ENCODE measurements at places on chromosomes 7 and 10.

- DNase-seq = peak; percentile 54
Measured at GRCh38 chr7:142811154-142811737, 40.5 kb downstream of the PRSS2 start.

GRCh38 chr10:100970914-100971811, 1.9 kb downstream of the SEMA4G start:
- no peak for DNase-seq

DNA sequence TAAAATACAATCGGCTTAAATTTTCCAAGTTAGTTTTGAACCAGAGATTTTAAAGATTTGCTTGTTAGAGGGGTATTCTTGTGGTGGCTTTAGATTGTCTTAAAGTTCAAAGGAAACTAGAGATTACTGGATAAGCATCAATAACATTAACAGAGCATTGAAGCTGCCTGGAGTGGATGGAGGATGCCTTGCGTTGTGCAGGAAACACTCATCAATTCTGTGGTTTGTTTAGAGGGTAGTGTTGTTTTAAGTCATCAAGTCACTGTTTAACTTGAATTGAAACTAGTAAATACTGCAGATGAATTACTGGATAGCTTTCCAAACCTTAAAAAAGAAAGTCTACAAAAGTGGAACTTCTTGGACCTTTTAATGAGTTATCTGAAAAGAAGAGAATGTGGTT, 218.6 kb downstream of the CELF2 start:
- peak; percentile 4 for DNase-seq

DNA sequence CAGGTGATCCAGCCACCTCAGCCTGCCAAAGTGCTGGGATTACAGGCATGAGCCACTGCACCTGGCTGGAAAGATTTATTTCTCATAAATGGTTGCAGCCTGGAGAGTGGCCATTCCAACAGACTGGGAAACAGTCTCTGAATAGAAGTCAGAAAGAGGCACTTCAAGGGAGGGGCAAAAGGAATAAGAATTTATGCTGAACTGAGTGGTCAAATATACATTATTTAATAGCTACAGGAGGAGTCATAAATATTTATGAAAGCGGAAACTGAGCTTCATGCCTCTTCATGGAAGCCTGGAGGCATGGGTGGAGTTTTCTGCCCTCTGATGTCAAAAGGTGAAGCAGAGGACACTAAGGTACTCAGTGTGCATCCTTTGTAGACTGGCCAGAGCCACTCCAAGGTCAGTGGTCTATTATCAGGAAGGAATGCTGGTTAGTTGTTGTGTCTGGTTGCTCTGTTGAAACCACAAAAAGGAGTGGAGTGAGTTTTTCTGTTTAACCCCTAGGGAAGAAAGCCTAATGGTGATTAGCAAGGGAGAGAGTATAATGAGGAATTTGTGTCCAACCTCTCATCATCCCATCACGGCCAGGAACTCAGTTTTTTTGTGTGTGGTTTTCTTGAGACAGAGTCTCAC, 9.3 kb upstream of the NRBF2 start:
- DNase-seq = no peak

DNA sequence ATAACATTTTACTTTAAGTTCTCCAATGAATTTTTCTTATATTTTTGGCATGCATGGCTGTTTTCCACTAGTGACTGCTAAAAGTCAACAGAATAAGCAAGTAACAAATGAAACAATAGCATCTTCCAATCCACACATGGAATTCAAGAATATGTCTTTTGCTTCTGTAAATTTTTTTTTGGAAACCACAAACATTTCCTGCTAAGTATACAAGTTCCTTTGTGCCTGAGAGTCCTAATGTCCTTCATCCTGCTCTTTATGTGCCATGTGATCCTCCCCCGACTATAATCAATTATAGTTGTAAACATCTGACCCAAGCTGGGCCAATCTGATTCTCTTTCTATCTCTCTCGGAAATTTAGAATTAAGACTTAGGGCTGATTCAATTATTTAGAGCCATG, 61.2 kb downstream of the PPP1R3C start:
- DNase-seq = no peak

GRCh38 chr7:90256778-90257177, 11.8 kb downstream of the CFAP69 start:
- DNase-seq = no peak

- DNase-seq = no peak
Measured at GRCh38 chr10:118585234-118585633, 10.2 kb downstream of the PRLHR start.

DNA sequence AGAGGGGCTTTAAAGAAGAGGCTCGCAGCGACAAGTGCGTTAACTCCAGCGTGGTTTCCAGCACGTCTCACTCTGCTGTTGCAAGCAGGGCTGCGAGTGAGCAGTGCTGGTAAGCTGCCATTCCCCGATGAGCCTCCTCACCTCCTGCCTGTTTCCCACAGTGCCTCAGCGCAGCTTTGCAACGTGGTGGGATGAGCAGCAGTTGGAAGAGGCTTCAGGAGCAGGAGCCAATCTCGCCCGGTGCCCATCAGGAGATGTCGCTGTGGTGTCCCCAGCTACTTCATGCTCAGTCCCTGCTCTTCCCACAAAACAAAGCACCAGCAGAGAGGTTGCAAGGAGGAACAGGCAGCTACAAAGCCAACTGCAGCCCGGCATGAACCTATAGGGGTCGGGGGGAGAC, 2.4 kb upstream of the ADARB2 start:
- no peak for DNase-seq

GRCh38 chr10:30056767-30057355, 2.5 kb downstream of the JCAD start:
- no peak for DNase-seq

Data from IMR-90 (cell line).